ENCODE measurements at places on chromosomes 2 and 18.

- DNase-seq, result no peak
Observed at GRCh38 chr2:20304411-20304810, 46.2 kb downstream of the PUM2 start.

- no peak for DNase-seq
Observed at GRCh38 chr2:46711156-46711555, 204.4 kb downstream of the MCFD2 start.

DNA sequence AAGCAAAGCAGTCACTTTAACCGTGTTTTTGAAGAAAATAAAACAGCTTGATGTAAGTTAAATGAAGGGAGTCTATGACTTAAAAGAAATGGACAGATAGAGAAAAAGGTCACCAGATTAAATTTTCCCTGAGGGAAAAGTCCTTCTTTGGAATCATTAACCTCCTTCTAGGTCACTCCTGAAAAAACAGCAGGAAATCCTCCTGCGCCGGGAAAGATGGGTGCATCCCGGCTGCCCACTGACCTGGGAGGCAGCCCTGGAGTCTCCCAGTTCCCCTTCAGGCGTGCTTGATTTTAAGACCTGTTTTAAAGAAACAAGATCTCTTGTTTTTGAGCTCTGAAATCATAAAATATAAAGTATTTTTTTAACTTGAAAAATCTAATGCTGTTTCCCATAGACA, 18.4 kb upstream of the ZNF521 start:
- DNase-seq, result no peak

DNA sequence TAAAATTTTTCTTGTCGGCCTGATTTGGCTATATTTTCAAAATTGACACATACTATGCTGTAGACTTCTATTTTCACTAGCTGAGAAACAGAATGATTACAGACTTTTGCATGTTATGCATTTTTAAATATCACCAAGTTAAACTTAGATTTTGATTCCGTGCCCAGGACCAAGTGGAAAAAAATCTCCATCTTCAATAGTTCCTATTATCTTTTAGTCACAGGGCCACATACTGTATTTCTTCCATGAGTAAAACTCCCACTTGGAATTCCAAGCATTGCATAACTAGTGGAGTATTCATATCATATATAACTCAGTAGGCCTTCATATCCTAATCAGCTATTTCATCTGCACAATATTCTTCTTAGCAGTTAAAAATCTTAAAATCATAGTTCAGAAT, 470.9 kb downstream of the ARHGAP15 start:
- no peak for DNase-seq

DNA sequence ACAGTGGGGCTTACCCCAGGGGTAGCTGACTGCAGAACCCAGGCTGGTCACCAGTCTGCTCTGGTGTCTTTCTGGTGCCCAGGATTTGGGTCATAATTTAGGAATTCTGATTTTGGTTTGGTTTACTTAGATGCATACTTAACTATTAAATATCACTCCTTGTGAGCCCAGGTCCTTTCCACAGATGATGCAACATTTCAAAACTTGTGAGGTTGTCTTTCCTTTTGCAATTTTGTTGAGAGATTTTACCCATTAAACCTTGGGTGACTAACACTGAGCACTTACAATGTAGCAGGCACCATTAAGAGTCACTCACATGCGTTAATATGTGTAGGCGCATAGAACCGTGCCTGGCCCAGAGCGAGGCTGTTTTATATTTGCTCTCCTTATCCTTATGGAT, 61.8 kb upstream of the RPL31 start:
- DNase-seq, result no peak

DNA sequence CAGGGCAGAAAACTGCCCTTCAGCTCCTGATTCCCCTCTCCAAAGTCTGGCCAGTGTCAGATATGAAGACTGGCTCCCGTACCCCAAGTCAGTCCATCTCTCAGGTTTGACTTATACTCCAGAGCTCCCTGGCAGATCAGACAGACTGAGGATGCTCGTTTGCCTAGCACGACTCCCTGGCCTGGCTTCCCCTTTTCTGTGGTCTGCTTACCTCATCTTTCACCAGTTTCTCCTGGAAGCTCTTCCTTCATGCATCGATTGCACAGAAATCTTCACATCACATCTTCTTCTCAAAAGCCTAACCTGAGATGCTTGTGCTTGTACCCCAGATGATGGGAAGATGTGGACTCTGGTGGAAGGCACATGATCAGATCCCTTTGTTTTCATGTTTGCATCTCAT, 387.9 kb upstream of the POU3F3 start:
- no peak for DNase-seq

GRCh38 chr2:99670768-99671734, 181.2 kb upstream of the REV1 start:
- no peak for DNase-seq

- no peak for DNase-seq
Observed at GRCh38 chr2:215613280-215613679, 177.4 kb upstream of the FN1 start.
